Lower lobe of right lung (tissue), 2 donors: ENCODE measurements at places on chromosomes 1 and 21.

- peaks cover 12% of the 10 kb centered on the region for H3K4me1 ChIP-seq
- H3K27ac ChIP-seq = no peak overlapping the region
- no peak overlapping the region for H3K4me3 ChIP-seq
- H3K36me3 ChIP-seq = no peaks in the 10 kb centered on the region
- no peaks in the 10 kb centered on the region for H3K27me3 ChIP-seq
- DNase-seq = peak; percentile 42
Measured at GRCh38 chr1:1083416-1084371, 9.6 kb upstream of the RNF223 start.

GRCh38 chr1:24074817-24075589, 36.9 kb downstream of the MYOM3 start:
- H3K4me3 ChIP-seq = no peak overlapping the region
- no peaks in the 10 kb centered on the region for H3K36me3 ChIP-seq
- peak; percentile 16 for DNase-seq
- no peaks in the 10 kb centered on the region for H3K27me3 ChIP-seq

DNA sequence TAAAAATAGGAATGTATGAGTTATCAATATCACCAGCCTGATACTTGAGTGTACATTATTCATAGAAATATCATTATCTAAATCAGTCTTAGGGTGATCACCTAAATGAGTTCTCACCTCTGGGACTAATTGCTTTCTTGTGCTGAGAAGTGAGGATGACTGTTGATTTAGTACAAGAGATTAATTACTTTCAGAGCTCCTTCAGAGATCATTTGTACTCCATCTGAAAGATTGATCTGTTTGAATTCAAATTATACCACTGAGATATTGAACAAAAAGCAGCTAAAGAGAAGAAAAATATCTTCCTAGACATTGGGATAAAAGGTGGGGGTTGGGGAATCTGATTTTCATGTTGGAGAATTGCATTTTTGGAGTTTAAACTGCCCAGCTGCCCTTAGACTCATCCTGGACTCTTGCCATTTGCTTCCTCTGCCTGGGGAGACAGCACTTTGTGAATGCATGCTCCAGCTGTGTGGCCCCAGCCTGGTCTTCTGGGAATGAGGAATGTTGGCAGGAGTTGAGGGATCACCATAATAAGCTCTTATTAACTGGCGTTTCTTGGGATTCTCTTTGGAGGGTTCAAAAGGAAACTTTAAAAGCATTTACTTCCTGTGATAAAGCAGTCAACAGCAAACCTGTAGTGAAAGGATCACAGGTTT, 19.7 kb upstream of the PGBD2 start:
- DNase-seq = no peak
- no peak overlapping the region for H3K27ac ChIP-seq
- H3K4me1 ChIP-seq = no peaks in the 10 kb centered on the region
- no peaks in the 10 kb centered on the region for H3K27me3 ChIP-seq
- no peak overlapping the region for H3K4me3 ChIP-seq

DNA sequence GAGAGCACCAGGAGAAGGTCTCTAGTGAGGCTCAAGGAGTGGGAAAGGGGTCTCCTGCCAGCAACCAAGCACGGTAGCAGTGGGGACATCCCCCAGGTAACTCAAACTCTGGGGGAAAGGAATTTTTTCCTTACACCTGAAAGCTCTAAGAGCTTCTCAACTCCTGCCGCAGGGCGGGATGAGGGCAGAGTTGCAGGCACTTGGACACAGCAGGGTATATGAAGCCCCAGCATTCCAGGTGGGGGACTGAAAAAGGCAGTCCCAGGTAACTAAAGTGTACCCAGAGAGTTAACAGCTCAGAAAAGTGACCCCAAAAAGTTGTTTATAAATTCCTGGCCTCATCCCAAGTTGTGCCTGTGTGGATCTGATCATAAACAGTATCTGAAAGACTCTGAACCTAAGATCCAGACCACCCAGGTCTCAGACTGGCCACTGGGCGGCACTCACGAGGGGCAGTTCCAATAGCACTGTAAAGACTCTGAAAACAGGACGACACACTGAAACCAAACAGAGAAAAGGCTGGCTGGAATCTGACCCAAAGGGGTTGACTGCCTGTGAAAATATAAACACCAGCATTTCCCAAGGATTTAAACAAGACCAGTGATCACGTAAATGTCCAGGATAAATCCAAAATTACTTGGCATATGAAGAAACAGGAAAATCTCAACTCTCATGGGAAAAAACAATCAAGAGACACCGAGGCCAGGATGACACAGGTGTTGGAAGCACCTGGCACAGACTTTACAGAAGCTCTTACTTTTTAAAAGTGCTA, 47.5 kb downstream of the HSF2BP start:
- no peak overlapping the region for H3K4me3 ChIP-seq
- peak; percentile 71 for DNase-seq
- peak overlapping the region; percentile 4 for H3K27ac ChIP-seq
- H3K4me1 ChIP-seq = peaks cover 31% of the 10 kb centered on the region
- H3K27me3 ChIP-seq = no peaks in the 10 kb centered on the region
- no peaks in the 10 kb centered on the region for H3K36me3 ChIP-seq

GRCh38 chr1:30506291-30507015, 216.9 kb downstream of the MATN1 start:
- no peak for DNase-seq
- H3K4me1 ChIP-seq = no peaks in the 10 kb centered on the region
- peaks cover 12% of the 10 kb centered on the region for H3K27me3 ChIP-seq
- H3K36me3 ChIP-seq = no peaks in the 10 kb centered on the region
- no peak overlapping the region for H3K27ac ChIP-seq

- no peaks in the 10 kb centered on the region for H3K27me3 ChIP-seq
- H3K27ac ChIP-seq = no peak overlapping the region
- H3K4me1 ChIP-seq = peaks cover 4% of the 10 kb centered on the region
Measured at GRCh38 chr1:45430490-45430889, 60.5 kb downstream of the TESK2 start.

DNA sequence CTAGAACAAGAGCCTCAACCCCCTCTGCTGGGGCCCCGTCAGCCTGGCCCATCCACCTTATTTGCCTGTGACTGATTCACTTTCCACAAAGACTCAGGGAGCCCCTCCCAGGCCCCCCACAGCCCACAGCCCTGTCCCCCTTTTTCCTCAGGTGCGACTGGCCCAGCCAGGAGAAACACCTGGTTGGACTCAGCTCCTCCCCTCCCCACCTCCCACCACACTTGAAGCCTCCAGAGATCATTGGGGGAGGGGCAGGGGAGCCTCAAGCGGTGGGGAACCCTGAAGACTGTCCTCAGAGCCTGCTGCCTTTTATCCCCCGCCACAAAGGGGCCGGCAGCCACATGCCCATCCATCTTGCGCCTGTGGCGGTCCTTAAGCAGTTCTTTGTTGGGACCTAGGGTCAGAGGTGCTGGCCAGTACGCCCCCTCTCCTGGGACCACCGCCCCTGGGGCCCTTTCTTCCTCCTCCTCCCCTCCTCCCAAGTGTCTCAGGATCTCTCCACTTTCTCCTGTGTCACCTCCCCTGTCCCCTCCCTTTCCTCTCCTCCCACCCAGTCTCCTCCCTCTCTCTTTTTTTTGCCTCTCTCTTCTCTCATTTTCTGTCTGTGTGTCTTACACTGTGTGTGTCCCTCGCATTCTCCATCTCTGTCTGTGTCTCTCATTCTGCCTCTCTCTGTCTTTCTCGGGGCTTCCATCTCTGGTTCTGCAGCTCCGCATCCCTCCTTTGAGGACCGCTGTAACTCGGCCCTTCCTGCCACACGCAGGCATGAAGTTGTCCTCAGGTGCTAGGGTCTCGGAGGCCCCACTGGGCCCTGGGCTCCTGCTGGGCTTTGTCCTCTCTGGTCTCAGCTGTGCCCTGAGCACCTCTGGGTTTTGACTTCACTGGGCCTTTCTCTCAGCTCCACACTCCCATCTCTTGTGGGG, 12.2 kb downstream of the CRABP2 start:
- H3K4me1 ChIP-seq = peaks cover 23% of the 10 kb centered on the region
- no peak overlapping the region for H3K4me3 ChIP-seq
- H3K27me3 ChIP-seq = peaks cover 47% of the 10 kb centered on the region
- H3K36me3 ChIP-seq = no peaks in the 10 kb centered on the region
- peak; percentile 61 for DNase-seq

DNA sequence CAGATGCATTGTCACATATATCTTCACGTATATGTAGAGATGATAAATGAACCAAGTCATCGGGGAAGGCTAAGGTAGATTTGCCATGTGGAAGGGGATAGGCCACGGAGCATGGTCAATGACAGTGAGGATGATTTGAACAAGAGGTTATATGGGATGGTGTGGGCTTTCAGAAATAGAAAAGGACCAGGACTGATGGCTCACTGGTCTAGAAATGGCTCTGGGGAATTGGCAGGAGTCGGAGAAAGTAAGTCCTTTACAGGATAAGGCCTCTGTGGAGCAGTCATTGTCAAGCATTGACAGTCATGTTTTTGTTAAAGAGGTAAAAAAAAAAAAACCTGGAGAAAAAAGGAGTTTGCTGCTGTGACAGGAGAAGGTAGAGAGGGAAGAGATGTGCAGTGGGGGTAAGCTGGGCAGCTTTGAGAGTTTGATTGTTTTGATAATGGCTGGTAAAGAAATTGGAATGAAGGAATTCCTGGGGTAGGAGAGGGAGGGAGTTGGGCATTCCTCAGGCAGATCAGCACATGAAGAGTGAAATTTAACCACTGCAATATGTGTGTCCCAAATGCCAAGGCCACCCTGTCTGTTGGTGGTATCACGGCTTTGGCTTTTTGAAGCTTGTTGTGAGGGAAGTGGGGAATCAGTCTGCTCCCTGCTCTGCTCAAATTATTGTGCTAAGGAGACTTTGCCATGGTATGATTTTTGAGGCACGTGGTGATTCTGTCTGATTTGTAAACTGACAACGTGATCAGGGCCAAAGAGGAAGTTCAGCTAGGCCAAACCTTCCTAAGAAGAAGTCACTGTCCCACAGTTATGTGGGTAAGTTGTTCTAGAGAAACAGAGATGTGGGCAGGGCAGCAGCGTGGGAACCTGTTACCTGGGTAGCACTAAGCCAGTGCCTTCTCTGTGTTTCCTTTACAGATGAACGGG, 26.0 kb downstream of the MACF1 start:
- DNase-seq = no peak
- H3K4me1 ChIP-seq = peaks cover 37% of the 10 kb centered on the region
- no peaks in the 10 kb centered on the region for H3K27me3 ChIP-seq
- H3K36me3 ChIP-seq = peaks cover 26% of the 10 kb centered on the region
- H3K27ac ChIP-seq = peak overlapping the region; percentile 49

GRCh38 chr1:58013237-58013636, 533.3 kb downstream of the OMA1 start:
- no peak overlapping the region for H3K4me3 ChIP-seq
- no peak for DNase-seq
- no peaks in the 10 kb centered on the region for H3K4me1 ChIP-seq
- no peak overlapping the region for H3K27ac ChIP-seq

GRCh38 chr1:21966247-21967000, 10.4 kb upstream of the CELA3B start:
- H3K4me3 ChIP-seq = no peak overlapping the region
- H3K27me3 ChIP-seq = no peaks in the 10 kb centered on the region
- no peak for DNase-seq
- H3K27ac ChIP-seq = no peak overlapping the region
- no peaks in the 10 kb centered on the region for H3K36me3 ChIP-seq

DNA sequence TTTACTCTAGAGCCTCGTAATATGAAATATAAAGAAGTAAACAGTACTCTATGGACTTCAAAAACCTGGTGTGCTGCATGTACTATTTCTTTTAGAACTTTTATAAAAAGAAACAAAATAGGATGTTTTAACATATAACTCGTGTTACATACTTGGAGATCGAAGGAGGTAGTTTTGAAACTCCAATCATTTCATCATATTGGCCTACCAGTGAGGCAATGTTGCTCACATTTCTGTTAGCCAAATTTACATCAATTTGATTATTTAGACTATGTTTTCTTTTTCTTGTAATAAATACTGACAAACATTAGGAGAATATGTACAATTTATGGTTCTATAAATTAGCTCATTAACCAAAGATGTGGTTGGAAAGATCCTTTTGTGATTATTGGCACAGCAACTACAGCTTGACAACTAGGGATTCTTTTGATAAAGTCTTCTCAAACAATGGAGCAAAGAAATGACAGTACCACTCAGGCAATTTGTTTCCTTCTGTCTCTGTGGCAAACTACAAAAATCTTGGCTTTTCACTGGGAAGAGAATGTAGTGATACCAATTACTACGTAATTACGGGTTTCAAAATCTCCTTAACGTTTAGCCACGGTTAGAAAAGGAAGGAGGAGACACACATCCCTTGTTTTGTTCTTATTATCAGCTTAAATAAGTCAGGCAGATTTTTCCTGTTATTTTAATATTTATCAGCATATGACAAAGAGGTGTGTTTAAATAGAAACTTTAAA, 266.6 kb upstream of the SGIP1 start:
- peaks cover 66% of the 10 kb centered on the region for H3K4me1 ChIP-seq
- no peaks in the 10 kb centered on the region for H3K36me3 ChIP-seq
- no peak overlapping the region for H3K4me3 ChIP-seq
- no peak for DNase-seq

GRCh38 chr1:76162254-76162653, 87.7 kb downstream of the ST6GALNAC3 start:
- H3K27me3 ChIP-seq = no peaks in the 10 kb centered on the region
- no peak overlapping the region for H3K27ac ChIP-seq
- no peak for DNase-seq
- no peaks in the 10 kb centered on the region for H3K4me1 ChIP-seq
- no peak overlapping the region for H3K4me3 ChIP-seq

DNA sequence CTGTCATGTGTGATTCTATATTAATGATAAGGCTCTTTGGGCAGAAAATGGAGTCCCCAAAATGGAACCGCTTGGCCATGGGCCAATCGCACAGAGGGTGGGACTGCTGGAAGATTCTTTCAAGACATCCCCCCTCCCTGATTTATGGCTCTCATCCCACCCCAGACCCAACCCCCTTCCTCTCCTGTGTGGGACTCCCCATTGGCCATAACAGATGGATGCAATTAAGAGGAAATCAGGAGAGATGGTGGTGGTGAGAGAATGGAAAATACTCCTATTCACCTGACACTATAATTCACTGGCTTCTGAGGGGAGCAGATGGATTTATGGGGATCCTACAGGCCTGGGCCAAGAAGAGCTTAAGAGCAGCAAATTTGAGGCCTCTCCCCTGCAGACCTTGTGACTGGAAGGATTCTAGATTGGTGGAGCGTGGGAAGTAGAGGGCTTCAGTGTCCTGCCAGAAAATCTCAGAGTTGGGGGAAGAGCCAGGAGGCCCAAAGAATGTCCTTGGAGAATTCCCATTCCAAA, 1.7 kb downstream of the IGFN1 start:
- no peak overlapping the region for H3K4me3 ChIP-seq
- H3K27me3 ChIP-seq = peaks cover 7% of the 10 kb centered on the region
- no peaks in the 10 kb centered on the region for H3K36me3 ChIP-seq
- DNase-seq = no peak
